Right lung (tissue), 10 donors: ENCODE measurements at places on chromosomes 2 and 18.

- no peak for DNase-seq
These were observed 156.8 kb upstream of the UNC80 start for GRCh38 chr2:209614690-209615369.

DNA sequence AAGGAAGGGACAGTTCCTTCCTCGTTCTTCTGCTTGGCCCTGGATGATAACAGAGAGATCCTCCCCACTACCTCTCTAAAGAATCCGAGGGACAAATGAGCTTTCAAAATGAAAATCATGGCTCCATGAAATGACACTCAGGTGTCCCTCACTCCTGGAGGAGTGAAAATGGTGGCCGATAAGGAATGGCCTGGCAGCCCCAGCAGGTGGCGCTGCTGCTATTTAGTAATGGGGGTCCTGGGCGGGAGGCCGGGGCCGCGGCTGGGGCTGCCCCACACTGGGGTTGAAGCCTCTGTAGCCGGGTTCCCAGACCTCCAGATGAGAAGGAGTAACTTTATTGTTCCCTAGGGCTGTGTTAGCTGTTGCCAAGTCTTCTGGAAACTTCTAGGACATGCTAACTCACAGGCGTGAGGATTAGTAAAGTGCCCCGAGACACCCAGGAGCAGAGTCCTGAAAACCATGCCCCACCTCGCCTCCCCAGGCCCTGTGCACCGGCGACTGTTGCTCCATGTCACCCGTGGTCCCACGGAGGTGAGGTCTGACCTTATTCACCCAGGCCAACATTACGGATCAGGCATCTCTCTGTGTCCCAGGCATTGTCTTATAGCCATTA lies 138.0 kb downstream of the CTIF start:
- DNase-seq = peak; percentile 55

DNA sequence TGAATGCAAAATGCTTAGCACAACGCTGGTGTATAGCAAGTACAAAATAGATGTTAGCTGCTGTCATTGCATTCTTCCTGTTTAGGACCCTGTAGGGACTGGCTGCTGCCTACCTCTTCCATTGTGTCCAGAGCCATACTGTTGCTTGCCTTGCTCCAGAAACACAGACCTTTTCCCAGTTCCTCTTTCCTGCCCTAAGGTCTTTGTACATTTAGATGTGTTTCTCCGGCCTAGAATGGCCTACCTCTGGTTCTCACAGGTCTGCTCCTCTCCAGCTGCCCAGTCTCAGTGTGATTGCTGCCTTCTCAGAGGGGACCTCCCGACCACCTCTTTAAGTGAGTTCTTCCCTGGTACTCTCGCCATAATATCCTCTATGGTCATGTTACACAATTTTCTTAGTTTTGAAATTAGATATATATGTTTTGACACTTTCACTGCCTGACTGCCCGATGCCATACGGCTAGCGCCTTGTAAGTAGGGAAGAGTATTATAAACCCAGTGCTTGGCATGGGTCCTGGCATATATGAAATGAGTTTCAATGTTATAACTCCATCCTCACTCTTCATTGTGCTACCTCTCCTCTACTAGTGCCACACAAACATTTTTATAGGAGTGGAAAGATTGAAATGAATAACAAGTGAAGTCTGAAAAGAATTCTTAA lies 48.3 kb downstream of the RFTN2 start:
- DNase-seq = no peak

GRCh38 chr18:45774065-45774521 lies 50.1 kb downstream of the SLC14A1 start:
- no peak for DNase-seq

GRCh38 chr18:32301976-32302743 lies 112.3 kb downstream of the MEP1B start:
- no peak for DNase-seq

GRCh38 chr18:59303656-59304195 lies 14.7 kb downstream of the CPLX4 start:
- no peak for DNase-seq

GRCh38 chr2:59881218-59881617 lies 672.2 kb downstream of the BCL11A start:
- DNase-seq = no peak

DNA sequence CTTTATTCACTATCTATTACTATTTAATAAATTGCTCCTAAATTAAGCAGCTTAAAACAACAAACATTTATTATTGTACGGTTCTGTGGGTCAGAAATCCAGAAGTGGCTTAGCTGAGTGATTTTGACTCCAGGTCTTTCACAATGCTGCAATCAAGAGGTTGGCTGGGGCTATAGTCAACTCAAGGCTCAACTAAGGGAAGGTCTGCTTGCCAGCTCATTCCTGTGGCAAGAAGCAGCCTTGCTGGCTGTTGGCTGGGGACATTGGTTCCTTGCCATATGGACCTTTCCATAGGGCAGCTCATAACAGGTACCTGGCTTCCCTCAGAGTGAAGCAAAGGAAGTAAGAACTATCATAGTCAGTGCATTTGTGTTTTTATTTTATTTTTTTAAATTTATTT lies 5.0 kb upstream of the MRPL19 start:
- no peak for DNase-seq

- no peak for DNase-seq
These were observed 7.5 kb downstream of the PARD6G start for GRCh38 chr18:80239830-80240229.

GRCh38 chr2:120293096-120294007 lies 40.7 kb downstream of the RALB start:
- DNase-seq = peak; percentile 69

DNA sequence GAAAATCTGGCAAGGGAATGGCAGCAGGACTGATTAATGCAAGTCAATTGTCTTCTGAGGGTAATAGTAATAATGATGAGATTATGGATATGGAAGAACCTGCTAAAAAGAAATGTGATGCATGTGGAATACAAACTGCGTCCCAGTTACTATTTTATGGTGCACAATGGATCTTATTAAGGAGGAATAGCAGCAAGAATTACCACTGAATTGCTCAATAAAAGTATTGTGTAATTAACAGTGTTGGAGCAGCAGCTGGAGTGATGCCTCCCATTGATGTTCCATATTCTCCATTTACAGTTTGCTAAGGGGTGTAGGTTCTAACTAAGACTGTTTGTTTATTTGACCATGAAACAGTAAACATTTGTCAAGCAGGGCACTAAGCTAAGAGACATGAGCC lies 167.9 kb downstream of the HRH4 start:
- no peak for DNase-seq

GRCh38 chr18:28767727-28768211 lies 590.8 kb upstream of the CDH2 start:
- no peak for DNase-seq

DNA sequence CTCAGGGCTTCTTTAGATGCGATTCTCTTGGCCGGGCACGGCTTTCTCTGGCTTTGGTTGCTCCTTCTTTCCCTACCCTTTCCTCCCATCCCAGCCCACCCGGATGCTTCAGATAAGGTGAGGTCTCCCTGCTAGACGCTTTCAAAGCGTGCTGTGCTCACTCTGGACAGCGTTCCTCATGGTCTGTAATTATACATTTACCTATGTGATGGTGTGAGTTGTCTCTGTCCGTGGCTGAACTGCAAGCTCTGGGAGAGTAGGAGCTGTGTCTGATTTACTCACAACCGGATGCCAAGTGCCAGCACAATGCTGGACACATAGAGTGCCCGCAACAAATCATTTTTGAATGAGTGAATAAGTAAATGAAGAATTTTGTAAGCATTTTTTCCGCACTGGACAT lies 26.8 kb upstream of the PNPT1 start:
- no peak for DNase-seq

- DNase-seq = no peak
These were observed 24.4 kb downstream of the CRYGD start for GRCh38 chr2:208099682-208100470.

GRCh38 chr2:104690255-104690984 lies 163.5 kb upstream of the POU3F3 start:
- DNase-seq = no peak

DNA sequence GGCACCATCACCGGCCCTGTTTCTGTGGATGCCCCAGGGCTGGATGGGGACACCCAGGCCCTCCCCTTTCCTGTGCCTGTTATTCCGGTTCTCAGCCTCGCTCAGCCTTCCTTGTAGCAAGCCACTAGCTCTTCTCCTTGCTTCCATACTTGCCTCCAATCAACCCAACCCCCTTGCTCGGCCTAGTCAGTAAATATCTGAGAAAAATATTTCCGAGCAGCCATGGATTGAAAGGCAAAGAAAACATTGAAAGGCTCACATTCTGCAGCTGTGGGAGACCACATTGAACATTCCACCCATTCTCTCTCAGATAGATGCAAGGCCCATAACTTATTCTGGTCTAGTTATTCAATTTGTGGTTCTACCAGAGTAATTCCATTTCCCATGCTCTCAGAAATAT lies 114.9 kb downstream of the SPP2 start:
- no peak for DNase-seq

GRCh38 chr18:2572892-2573291 lies 1.5 kb downstream of the NDC80 start:
- no peak for DNase-seq

DNA sequence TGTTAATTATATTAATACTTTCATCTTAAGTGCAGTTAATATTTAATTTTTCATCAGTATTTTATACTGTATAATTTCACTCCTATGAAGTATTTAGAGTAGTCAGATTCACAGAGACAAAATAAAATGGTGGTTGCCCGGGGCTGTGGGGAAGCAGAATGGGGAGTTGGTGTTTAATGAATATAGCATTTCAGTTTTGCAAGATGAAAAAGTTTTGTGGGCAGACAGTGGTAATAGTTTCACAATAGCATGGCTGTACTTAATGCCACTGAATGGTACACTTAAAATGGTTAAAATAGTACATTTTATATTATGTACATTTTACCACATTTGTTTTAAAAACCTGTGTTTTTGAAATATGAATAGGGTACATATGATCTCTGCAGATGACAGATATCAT lies 31.2 kb downstream of the CFAP221 start:
- no peak for DNase-seq

DNA sequence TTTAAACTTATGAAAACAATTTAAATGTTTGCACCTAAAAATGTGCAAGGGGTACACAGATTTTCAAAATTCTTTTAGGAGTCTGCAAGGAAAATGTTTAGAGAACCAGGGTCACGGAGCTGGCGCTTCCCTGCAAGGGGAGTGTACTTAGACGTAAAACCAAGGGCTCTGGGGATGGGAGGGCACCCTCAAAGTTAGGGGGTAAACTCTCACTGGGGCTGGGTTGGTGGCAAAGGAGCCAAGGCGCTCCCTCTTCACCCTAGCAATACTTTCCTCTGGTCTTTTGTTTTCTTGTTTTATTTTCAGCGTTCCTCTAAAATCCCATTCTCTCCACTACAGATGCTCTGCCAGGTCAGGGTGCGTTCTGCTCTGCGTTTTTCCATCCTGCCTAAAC lies 20.0 kb downstream of the TMEM247 start:
- DNase-seq = no peak

DNA sequence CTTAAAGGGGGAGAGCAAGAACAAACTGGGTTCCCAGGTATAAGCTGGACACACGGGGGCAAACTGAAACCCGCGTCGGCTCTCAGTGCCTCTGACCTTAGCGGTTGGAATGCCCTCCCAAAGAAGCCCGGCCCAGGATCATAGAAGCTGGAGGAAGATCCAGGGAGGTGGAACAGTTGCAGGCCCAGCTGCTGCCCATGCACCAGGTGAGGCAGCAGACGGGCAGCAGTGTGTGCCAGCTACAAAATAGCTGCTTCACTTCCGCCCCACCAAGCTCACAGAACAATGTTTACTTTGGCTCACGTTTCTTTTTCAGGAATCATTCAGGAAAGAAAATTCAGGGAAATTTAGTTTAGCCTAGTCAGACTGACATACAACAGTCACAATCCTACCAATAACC lies 3.9 kb upstream of the ERMN start:
- DNase-seq = no peak

DNA sequence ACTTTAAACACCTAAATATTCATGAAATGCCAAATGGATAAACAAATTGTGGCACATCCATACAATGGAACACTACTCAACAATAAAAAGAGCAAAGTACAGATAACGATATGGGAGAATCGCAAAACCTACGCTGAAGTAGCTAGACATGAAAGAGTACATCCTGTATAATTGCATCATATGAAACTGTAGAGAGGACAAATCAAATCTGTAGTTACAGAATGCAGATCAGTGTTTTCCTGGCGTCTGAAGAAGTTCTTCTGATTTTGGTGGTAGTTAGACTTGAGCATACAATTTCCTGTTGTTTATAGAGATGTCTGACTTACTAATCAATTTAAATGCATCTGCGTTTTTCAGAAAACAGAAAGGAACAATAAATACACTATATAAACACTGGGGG lies 394.4 kb downstream of the SOCS6 start:
- DNase-seq = no peak

GRCh38 chr2:38549851-38550250 lies 52.9 kb downstream of the HNRNPLL start:
- DNase-seq = no peak
